ENCODE measurements at places on chromosomes 13 and 19. TPM values are rescaled to one million over a fixed set of nuclear protein-coding genes. Genes with fewer than 3 reads are reported as not detected.
A peak's percentile ranks its signal among the peaks of the same experiment; 100 is the strongest.

- peaks cover 19% of the 10 kb centered on the region for H3K4me1 ChIP-seq
- DNase-seq: peak; percentile 96
- H3K36me3 ChIP-seq: no peaks in the 10 kb centered on the region
- H3K4me3 ChIP-seq: peak overlapping the region; percentile 83
- H3K27ac ChIP-seq: peak overlapping the region; percentile 92
Observed at GRCh38 chr13:97975848-97976609, 22.6 kb downstream of the IPO5 start.

GRCh38 chr19:29302002-29302928, 89.3 kb upstream of the UQCRFS1 start:
- peaks cover 16% of the 10 kb centered on the region for H3K27me3 ChIP-seq
- H3K27ac ChIP-seq: no peak overlapping the region
- peak; percentile 8 for DNase-seq
- H3K4me1 ChIP-seq: no peaks in the 10 kb centered on the region

- DNase-seq: peak; percentile 30
- no peaks in the 10 kb centered on the region for H3K27me3 ChIP-seq
- H3K4me3 ChIP-seq: no peak overlapping the region
- no peak overlapping the region for H3K27ac ChIP-seq
Observed at GRCh38 chr19:37955986-37956385, 49.0 kb downstream of the SIPA1L3 start.

The CCDC61 gene
- total RNA-seq: 15.4 TPM

The ZNF83 gene
- 43.7 TPM for total RNA-seq

DNA sequence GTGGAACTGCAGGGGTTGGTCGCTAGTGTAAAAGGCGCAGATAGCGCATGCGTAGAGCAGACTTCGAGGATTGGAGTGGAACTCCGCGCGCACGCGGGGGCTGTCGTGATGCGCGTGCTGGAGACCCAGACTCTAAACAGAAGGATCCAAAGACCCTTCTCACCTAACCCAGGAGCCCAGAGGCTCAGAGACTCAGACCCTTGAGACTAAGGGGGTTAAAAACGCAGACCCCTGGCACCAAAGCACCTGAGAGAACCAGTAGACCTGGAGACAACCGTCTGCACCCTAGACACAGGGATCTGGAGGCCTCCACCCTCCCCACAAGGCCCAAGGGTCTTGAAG, 567 bp upstream of the CTU1 start:
- peak overlapping the region; percentile 80 for H3K27ac ChIP-seq
- H3K4me1 ChIP-seq: peaks cover 16% of the 10 kb centered on the region
- peaks cover 3% of the 10 kb centered on the region for H3K36me3 ChIP-seq
- peak overlapping the region; percentile 82 for H3K4me3 ChIP-seq
- no peak for DNase-seq

GRCh38 chr19:8580710-8581281, 3.6 kb upstream of the MYO1F start:
- peaks cover 25% of the 10 kb centered on the region for H3K4me1 ChIP-seq
- no peak overlapping the region for H3K27ac ChIP-seq
- no peaks in the 10 kb centered on the region for H3K36me3 ChIP-seq

- no peaks in the 10 kb centered on the region for H3K4me1 ChIP-seq
- H3K36me3 ChIP-seq: no peaks in the 10 kb centered on the region
- H3K27me3 ChIP-seq: peaks cover 8% of the 10 kb centered on the region
- no peak overlapping the region for H3K4me3 ChIP-seq
- no peak overlapping the region for H3K27ac ChIP-seq
- no peak for DNase-seq
Observed at GRCh38 chr19:35336166-35336955, 7.4 kb downstream of the CD22 start.

The AZU1 gene
- total RNA-seq: 0.75 TPM

GRCh38 chr13:45951724-45952123, 100.2 kb upstream of the SIAH3 start:
- H3K4me3 ChIP-seq: no peak overlapping the region
- peaks cover 9% of the 10 kb centered on the region for H3K36me3 ChIP-seq
- peaks cover 4% of the 10 kb centered on the region for H3K4me1 ChIP-seq
- H3K27ac ChIP-seq: no peak overlapping the region

DNA sequence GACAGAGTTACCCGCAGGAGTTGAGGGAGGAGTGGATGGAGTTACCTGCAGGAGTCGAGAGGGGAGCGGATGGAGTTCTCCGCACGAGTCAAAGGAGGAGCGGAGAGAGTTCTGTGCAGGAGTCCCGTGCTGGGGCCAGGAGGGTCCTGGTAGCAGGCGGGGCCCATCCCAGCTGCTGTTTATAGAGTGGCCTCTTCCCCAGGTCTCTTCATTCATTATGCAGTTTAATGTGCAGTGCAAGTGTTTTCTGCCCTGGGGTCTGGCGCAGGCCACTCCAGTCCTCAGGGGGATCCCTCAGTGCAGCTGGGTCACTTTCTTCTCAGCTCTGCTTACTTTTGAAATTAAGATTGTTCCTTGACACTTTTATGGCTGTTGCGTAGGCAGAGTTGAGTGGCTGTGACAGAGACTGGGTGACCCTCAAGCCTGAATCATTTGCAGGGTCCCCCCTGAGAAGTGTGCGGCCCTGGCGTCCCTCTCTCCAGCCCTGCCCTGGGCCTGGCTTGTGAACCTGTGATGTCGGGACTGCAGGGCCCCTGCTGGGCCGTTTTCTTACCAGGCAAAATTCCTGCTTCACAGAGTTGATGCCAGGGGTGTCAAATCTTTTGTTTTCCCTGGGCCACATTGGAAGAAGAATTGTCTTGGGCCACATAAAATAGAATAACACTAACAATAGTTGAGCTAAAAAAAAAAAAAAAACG, 17.9 kb downstream of the TFDP1 start:
- DNase-seq: no peak
- H3K4me1 ChIP-seq: no peaks in the 10 kb centered on the region
- no peak overlapping the region for H3K4me3 ChIP-seq
- H3K27ac ChIP-seq: no peak overlapping the region

GRCh38 chr19:51702825-51703574, 9.9 kb downstream of the SPACA6 start:
- H3K36me3 ChIP-seq: peaks cover 43% of the 10 kb centered on the region
- peak overlapping the region; percentile 95 for H3K27ac ChIP-seq
- H3K27me3 ChIP-seq: no peaks in the 10 kb centered on the region
- peak overlapping the region; percentile 84 for H3K4me3 ChIP-seq
- H3K4me1 ChIP-seq: peaks cover 20% of the 10 kb centered on the region

DNA sequence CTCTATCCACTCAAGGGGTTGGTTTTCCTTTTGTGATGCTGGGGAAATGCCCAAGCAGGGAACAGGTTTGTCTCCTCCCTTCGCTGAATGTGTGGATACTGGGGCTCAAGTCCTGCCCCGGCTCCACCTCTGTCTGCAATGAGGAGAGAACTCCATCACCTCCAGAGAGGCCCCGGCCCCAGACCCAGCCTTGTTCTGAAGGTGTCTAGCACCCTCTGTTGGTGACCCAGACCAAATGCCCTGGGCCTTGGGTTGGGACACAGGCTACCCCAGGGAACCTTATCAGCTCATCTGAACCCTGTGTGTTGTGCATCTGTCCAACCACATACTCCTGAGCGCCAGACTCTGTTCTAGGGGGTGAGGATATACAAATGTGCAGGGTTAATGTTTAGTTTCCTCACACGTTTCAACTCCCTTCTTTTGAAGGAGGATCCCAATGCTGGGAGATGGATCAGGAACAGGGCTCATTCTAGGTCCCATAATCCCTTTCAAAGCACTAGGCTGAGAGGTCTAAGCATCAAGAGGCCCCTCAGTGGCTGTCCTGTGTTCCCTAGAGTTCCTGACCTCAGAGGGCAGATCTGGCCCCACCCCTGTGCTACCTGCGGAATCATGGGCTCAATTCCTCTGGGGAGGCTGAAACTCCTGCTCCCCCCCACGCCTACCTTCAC, 112.5 kb upstream of the SLC7A1 start:
- no peak overlapping the region for H3K4me3 ChIP-seq
- no peaks in the 10 kb centered on the region for H3K27me3 ChIP-seq
- no peaks in the 10 kb centered on the region for H3K36me3 ChIP-seq
- no peak for DNase-seq
- H3K4me1 ChIP-seq: no peaks in the 10 kb centered on the region

The CERS1 gene
- total RNA-seq: not detected

The LRRC25 gene
- 22.7 TPM for total RNA-seq

The ZNF730 gene
- 0.81 TPM for total RNA-seq

DNA sequence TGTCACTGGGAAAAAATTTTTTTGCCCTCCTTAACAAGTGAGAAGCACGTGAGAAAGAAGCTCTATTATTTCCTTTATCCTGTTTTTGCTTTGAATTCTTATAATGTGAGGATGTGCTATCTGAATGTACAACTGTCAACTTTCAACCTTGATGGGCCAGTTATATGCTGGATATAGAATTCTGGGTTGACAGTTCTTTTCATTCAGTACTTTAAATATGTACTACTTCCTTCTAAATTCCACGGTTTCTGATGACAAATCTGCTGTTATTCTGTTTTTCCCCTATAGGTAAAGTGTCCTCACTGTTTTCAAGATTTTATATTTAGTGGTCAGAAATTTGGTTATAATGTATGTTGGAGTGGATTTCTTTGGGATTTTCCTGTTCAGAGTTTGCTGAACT, 29.9 kb downstream of the ZDHHC20 start:
- H3K27ac ChIP-seq: no peak overlapping the region
- H3K36me3 ChIP-seq: no peaks in the 10 kb centered on the region
- no peaks in the 10 kb centered on the region for H3K27me3 ChIP-seq
- H3K4me3 ChIP-seq: no peak overlapping the region
- no peak for DNase-seq
- H3K4me1 ChIP-seq: no peaks in the 10 kb centered on the region

DNA sequence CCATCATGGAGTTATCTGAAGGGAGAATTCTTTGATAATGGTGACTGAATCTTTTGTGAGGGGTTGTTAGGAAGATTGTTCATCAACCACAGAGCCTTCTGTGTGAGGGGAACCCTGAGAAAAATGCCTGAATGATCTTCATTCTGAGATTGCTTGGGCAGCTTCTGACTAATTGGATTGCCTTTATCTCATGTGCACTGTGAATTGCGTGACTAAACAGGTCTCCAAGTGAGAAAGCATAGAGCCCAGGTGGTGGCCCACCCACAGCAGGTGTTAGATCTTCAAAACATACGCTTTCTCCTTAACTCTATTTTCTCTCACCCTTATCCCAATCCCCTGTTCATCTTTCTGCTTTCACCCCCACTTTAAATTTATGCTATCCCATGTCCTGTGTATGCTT, 58.3 kb downstream of the DOCK9 start:
- no peak overlapping the region for H3K4me3 ChIP-seq
- no peak overlapping the region for H3K27ac ChIP-seq
- no peaks in the 10 kb centered on the region for H3K27me3 ChIP-seq
- peaks cover 5% of the 10 kb centered on the region for H3K4me1 ChIP-seq
- H3K36me3 ChIP-seq: peaks cover 17% of the 10 kb centered on the region

GRCh38 chr19:47057328-47057727, 8.9 kb upstream of the TMEM160 start:
- DNase-seq: no peak
- H3K36me3 ChIP-seq: no peaks in the 10 kb centered on the region
- H3K27ac ChIP-seq: no peak overlapping the region
- no peak overlapping the region for H3K4me3 ChIP-seq

The TMEM150B gene
- 23.9 TPM for total RNA-seq

- DNase-seq: peak; percentile 83
- H3K27ac ChIP-seq: peak overlapping the region; percentile 55
- H3K27me3 ChIP-seq: no peaks in the 10 kb centered on the region
- H3K4me3 ChIP-seq: peak overlapping the region; percentile 39
Observed at GRCh38 chr19:42529248-42529764, 1.0 kb upstream of the CEACAM1 start.

GRCh38 chr19:5957170-5957569, 20.8 kb downstream of the RANBP3 start:
- H3K27ac ChIP-seq: no peak overlapping the region
- no peak overlapping the region for H3K4me3 ChIP-seq
- H3K4me1 ChIP-seq: peaks cover 65% of the 10 kb centered on the region
- H3K27me3 ChIP-seq: no peaks in the 10 kb centered on the region
- DNase-seq: no peak

The ZNF324B gene
- 6.9 TPM for total RNA-seq

The FUT3 gene
- 17.3 TPM for total RNA-seq

DNA sequence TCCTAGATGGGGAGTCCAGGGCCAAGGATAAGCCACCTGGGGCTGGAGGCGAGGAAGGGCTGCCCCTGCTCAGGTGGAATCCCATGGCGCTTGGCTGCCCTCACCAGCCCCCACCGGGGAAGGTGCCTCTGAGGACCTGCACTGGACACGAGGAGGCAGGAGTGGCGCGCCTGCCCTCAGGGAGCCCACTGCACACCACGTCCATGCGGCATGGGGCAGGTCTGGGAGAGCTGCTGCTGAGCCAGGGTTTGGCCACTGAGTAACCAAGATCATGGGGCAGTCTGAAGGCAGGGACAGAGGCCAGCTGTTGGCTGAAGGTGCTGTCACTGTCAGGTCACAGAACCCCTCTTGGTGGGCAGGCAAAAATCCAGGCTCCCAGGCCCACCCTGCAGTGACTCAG, 25.9 kb downstream of the ELAVL1 start:
- DNase-seq: no peak
- H3K4me1 ChIP-seq: no peaks in the 10 kb centered on the region
- H3K27ac ChIP-seq: no peak overlapping the region

GRCh38 chr19:18589380-18590272, 1.0 kb downstream of the REX1BD start:
- peaks cover 15% of the 10 kb centered on the region for H3K36me3 ChIP-seq
- H3K4me3 ChIP-seq: peak overlapping the region; percentile 88
- H3K27ac ChIP-seq: peak overlapping the region; percentile 90
- H3K4me1 ChIP-seq: peaks cover 23% of the 10 kb centered on the region
- no peaks in the 10 kb centered on the region for H3K27me3 ChIP-seq

The PTPRH gene
- total RNA-seq: not detected

The RNF6 gene
- total RNA-seq: 29.5 TPM

DNA sequence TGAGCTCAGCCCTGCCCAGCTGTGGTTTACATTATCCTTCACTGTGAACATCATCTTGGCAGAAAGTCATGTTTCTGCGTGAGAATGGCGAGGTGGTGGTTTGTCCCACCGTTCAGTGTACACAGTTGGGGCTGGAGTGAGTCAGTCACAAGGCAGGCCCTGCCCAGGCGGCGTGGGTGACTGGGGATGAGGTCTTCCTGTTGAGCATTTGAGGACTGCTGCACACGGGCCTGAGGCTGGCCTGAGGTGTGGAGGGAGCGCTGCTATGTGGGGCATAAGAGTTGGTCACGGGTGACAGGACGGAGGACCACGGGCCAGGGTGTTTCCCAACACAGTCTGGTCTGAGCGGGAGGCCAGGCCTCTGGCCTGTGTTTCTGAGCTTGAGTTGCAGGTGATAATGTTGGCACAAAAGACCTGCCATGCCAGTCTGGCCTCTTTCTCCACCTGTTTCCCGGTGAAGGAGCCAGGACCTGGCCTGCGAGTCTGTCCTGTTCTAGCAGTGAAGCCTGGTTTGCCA, 13.4 kb upstream of the C19orf33 start:
- H3K4me1 ChIP-seq: peaks cover 13% of the 10 kb centered on the region
- DNase-seq: peak; percentile 82

The CEACAM7 gene
- total RNA-seq: not detected

DNA sequence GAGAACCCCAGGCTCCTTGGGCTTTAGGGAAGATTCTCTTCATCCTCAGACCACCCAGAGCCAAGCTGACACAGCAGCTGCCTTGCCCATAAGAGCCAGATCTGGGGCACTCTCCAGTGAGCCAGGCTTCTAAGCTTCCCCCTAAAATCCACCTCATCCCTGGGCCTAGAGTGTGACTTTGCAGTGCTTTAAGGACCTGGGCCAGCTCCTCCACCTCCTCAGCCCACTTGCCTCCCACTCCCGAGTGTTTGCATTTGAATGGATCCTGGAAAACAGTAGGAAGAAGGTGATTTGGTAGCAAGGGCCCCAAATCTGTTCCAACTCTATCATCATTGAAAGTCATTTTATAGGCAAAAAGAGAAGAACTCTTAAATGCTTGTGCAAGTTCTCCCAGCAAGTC, 108.7 kb upstream of the UBL3 start:
- H3K27ac ChIP-seq: no peak overlapping the region
- no peaks in the 10 kb centered on the region for H3K36me3 ChIP-seq
- no peak overlapping the region for H3K4me3 ChIP-seq
- no peaks in the 10 kb centered on the region for H3K4me1 ChIP-seq
